ENCODE measurements at places on chromosomes 1 and 21.
A peak's percentile ranks its signal among the peaks of the same experiment; 100 is the strongest.

DNA sequence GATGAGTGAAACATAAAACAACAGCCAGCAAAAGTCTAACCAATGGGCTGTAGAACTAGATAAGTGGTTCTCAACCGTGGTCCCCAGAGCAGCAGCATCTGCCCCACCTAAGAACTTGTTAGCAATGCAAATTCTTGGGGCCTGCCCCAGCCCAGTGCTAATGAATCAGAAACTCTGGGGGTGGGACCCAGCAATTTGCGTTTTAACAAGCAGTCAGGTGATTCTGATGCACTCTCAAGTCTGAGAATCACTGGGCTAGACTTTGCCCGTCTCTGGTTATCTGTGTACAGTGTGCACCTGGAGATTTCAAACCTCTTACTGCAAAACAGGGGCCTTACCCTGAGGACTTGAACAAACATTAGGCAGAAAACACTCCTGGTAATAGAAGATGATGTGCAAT, 66.5 kb downstream of the PLXNA2 start:
- no peak for DNase-seq

GRCh38 chr1:42143896-42144710, 9.1 kb upstream of the GUCA2B start:
- no peak for DNase-seq

- peak; percentile 52 for DNase-seq
These were observed 99.5 kb downstream of the GALNT2 start for GRCh38 chr1:230166366-230167132.

- peak; percentile 60 for DNase-seq
These were observed 201.5 kb upstream of the C1orf174 start for GRCh38 chr1:4101459-4102161.

DNA sequence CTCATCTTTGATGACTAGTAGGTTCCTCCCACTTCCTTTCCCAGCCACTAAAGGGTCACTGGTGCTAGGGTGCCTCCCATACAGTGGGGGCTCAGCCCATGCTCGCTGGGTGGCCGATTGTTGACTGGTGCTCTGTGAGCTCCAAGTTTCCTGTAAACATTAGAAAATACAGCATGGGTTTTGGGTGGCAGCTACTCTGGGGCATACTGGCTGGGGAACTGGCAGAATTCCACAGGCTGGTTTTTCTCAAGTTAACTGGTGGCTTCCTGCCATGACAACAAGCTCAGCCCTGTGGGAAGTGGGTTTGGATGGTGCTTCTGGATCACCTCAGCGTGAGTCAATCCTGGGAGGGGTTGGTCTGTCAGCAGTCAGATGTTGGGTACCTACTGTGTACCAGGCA, 28.7 kb upstream of the CRNN start:
- DNase-seq = peak; percentile 64

DNA sequence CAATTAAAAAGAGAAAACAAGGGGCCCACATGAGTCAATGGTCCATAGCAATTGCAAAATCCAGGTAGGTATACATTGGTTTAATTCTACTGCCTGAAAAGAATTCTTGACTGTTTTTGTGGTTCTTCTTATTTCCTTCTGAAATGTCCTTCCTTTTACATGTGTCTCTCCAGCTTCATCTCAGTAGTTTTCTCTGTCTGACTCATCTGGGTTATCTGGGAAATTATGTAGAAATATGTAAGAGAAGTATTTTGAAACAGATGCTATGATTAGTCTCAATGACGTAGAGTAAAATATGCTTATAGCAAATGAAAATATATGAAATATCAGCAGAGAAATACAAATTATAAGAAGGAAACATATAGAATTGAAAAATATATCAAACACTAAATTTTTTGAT, 953.2 kb downstream of the BRINP3 start:
- DNase-seq = no peak

DNA sequence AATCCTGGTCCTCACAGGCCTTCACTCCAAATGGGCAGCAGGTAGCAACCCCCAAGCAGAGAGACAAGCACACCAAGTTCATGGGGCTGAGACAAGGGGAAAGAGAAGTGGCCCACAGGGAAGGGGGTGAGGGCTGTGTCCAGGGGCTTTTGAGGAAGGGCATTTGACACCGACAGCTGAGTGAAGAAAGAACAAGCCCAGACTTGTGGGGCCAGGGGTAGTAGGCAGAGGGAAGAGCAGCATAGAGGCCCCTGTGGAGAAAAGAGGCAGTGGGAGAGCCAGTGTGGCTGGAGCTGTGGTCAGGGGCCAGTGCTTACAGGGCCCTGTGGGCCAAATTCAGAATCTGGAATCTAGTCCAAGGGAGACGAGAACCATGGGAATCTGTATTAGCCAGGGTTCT, 85.4 kb downstream of the IGSF21 start:
- DNase-seq = no peak

Data from lower leg skin (tissue), 4 donors.